ENCODE measurements at places on chromosomes 4 and X.

GRCh38 chr4:38207110-38207457 is 246.9 kb downstream of the PTTG2 start:
- no peak for DNase-seq

DNA sequence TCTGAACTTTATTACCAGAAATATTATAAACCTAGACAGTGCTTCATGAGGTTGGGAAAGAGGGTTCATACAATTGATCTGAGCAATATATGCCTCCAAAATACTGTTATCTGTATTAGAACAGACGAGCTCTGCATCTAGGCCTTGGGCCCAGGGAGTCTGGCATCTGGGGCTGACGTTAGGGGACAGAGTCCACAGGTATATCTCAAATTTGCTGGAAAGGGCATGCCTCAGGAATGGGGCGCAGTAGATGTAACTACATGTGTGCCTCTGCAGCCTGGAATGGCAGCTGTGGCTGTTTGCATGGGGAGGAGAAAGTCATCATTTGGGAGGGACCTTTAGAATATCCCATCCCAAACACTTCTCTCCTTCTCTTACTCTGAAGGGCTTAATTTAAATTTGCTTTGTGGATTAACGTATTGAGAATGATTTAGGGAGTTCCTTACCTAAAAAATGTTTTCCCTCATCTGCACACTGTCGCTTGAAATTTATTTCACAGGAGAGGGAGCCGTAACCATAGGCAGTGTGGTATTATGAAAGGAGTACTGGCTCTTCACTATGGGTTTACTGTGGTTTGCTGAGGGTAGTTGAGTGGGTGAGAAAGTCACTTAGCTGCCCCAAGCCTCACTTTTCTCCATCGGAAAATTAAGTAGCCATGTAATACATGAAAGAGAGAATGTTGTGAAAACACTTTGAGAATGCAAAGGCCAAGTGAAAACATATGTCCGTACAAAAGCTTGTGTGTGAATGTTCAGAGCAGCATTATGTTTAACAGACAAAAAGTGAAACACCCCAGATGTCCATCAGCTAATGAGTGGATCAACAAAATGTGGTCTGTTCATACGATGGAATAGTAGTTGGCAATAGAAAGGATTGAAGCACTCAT is 5.9 kb downstream of the ADD1 start:
- DNase-seq = no peak

- no peak for DNase-seq
These were observed 239.1 kb downstream of the CAMK2D start for GRCh38 chr4:113522433-113522832.

DNA sequence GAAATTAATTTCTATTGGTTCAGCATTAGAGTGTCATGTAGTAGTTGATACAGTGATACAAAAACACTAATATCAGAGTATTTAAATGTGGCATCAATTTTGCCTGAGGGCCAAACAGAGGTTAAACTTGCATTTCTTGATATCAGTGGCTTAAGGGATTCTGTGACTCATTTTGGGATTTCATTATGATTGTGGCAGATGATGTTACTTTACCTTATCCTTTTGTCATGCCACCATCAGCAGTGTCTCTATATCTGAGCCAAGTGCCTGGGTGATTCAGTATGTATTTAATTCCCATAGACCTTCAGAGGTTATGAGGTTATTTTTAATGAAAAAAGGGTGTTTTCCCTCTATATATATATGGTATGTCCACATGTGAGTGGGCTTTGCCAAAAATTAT is 582.9 kb downstream of the ADGRL3 start:
- DNase-seq = no peak

DNA sequence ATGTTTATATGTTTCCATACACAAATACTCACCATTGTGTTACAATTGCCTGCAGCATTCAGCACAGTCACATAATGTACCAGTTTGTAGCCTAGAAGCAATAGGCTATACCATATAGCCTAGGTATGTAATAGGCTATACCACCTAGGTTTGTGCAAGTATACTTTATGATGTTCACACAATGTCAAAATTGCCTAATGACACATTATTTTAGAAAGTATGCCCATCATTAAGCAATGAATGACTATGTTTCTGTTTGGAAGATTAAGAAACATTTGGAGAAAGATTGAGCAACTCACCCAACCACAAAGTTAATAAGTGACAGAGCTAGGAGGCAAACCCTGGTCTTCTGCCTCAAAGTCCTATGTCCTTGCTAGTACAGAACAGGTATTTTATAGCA is 96.8 kb upstream of the GRIA3 start:
- no peak for DNase-seq

- DNase-seq = no peak
These were observed 46.4 kb upstream of the GPM6B start for GRCh38 chrX:13863324-13863723.

- DNase-seq = no peak
These were observed 250.6 kb upstream of the NDST3 start for GRCh38 chr4:117783716-117784115.

GRCh38 chr4:113760094-113760794 is 1.3 kb downstream of the CAMK2D start:
- DNase-seq = no peak

DNA sequence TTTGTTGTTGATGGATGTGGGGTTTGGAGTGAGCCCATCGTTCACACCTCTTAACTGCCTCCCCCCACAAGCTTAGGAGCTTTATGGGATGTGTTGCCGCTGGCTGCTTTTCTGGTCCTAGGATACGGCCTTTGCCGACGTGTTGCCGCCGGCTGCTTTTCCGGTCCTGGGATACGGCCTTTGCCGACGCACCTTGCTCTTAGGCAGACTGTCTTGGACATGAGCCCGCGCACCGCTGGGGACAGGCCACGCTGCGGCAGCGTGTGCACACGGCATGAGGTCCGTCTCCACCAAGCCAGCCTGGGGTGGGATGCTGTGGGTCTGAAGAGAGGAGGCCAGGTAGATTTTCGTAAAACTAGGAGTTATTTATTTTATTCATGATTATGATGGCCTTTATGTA is 14.2 kb downstream of the RGS12 start:
- DNase-seq = no peak

DNA sequence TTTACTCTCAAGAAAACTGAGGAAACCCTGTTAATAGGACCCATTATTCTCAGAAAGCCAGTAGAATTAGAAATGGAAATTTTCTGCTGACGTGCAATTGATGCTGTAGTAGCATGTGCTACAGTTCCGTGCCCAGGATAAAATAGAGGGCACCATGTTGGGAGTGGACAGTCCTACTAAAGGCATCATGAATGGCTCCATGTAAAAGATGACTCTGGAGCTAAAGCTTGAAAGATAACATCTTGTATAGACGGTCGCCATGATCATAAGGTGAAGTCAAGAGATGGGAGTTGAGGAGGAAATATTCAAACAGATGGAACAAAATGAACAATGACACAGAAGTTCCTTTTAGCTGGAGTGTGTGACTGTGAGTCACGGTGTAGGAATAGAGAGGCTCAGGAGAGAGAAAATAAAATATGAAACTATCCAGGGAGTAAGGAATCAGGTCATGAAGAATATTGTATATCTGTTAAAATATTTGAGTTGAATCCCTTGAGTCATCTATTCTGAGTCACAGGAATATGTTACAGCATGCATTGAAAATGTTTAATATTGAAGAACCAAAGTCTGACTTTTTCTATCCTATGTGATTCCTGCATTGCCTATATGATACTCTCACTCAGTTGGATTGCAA is 31.8 kb downstream of the ANXA10 start:
- DNase-seq = no peak

DNA sequence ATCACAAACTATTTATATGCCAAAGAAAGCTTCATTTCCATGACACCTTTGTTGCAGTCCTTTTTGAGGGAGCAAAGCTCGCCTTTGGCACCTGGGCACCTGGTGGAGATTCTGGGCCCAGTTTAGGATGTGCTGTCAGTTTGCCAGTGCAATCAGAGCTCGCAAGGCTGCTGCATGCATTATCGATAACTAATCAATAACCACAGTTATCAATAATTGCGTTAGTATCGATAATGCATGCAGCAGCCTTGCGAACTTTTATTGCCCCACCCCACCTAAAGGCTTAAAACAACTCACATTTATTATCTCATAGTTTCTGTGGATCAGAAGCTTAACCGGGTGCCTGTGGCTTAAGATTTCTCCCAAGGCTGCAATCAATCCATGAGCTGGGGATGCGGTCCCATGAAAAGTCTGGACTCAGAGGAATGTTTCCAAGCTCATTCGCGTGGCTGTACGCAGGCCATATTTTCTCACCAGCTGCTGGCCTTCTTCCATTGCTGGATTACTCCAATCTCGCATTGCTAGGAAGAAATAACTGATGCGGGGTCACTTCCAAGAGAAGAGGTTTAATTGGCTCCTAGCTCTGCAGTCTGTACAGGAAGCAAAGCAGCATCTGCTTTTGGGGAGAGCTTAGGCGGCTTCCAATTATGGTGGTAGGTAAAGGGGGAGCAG is 6.2 kb upstream of the AFAP1 start:
- no peak for DNase-seq

DNA sequence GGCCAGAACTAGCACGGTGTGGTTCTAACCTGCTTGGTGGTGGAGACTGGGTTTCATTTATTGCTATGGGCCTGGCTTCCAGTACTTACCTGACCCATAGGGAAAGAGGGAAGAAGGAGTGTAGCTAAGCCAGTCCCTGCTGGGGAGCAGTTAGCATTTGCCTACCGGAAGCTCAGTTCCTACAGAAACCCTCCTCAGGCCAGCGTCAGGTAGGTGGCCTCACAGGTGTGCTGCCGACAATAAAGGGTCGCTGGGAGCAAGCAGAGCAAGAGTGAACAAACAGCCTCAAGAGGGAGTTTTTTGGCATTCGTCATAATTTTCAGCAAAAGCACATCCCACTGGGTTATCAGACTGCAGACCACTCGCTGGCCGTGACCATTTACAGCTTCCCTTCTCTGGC is 740.6 kb upstream of the TENM3 start:
- no peak for DNase-seq
